ENCODE measurements at places on chromosomes 3 and 15. TPM values are rescaled to one million over a fixed set of nuclear protein-coding genes. Genes with fewer than 3 reads are reported as not detected.

DNA sequence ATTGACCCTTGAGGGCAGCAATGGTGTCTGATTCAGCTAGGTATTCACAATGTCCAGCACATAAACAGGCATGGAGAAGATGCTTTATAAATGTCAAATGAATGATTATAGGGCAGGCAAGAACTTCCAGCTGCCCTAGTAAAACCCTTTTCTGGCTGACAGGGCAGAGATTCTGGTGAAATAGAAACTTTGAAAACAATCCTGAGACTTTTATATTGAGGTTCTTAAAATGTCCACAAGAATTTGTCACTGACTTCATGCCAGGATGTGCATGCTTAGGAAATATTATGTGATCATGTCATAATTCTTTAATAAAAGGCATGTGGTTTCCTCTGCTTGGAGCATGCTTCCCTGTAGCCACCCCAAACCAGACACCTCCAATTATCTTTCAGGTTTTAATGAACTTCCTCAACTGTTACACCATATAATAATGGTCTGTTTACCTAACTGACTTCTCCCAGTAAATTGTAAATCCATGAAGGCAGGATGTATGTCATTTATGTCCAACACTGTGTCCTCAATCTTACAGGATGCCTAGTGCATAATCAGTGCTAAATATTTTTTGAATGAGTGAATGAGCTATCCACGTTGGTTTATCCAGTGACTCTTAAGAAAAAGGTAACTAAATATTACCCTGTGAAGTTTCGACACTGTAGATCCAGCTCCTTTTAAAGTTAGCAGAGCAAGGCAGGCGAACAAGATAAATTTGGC lies 43.4 kb upstream of the CLRN1 start:
- H3K36me3 ChIP-seq, result no peaks in the 10 kb centered on the region
- H3K4me1 ChIP-seq, result no peaks in the 10 kb centered on the region
- peaks cover 9% of the 10 kb centered on the region for H3K27me3 ChIP-seq
- no peak overlapping the region for H3K27ac ChIP-seq
- DNase-seq, result no peak
- H3K4me3 ChIP-seq, result no peak overlapping the region

Gene TRPC1
- total RNA-seq, result 1.1 TPM

Gene PLSCR2
- total RNA-seq, result not detected

Gene TAMM41
- total RNA-seq, result 35.2 TPM

DNA sequence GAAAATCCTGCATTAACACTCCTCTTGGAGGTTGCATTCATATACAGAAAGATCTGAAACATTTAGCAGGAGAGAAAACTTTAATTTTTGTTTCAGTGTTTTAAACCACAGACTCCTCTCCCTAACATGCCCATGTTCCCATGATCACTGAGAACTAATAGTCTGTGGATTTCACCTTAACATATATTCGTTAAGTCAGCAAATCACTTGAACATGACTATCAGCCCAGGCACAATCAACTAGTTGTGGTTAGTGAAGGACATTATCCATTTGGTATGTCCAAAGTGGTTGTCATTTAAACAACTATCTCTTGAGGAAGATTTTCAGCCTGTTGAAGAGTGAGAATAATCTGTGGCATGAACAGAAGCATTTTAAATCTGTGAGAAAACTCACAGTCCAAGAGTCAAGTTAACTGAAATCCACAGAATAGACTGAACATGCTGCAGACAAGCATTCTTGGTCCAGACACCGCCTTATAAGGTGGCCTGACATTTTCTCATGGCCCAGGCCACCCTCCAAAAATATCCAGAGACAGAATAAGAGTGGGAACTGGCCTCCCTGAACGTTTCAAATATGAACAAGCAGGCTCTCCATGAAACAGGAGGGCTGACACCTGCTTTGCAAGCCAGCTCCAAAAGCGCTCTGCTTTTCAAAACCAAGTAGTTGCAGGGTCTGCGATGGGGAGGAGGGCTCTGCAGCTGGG lies 39.9 kb upstream of the ADCY5 start:
- H3K4me1 ChIP-seq, result no peaks in the 10 kb centered on the region
- H3K27me3 ChIP-seq, result peaks cover 2% of the 10 kb centered on the region
- no peak overlapping the region for H3K4me3 ChIP-seq
- DNase-seq, result no peak
- H3K27ac ChIP-seq, result no peak overlapping the region

Measured in activated T-helper 1 cell treated with anti-CD3 and anti-CD28 coated beads, Interleukin-12 subunit alpha, Interleukin-12 subunit beta, Interleukin-2, Interleukin-4 antibody, amounts not matched to agents 30 ng/mL and 10 ng/mL and 1 ng/mL, durations not matched to agents 14 hours and 24 hours and 36 hours (primary cell).